Activated naive CD4-positive, alpha-beta T cell treated with anti-CD3 and anti-CD28 coated beads, Interleukin-2, amount 10 ng/mL, durations not matched to agents 5 hours and 36 hours (primary cell): ENCODE measurements at places on chromosomes 3 and 15. TPM values are rescaled to one million over a fixed set of nuclear protein-coding genes. Genes with fewer than 3 reads are reported as not detected.

Gene GMNC
- not detected for total RNA-seq

Gene CDHR4
- total RNA-seq, result not detected

Gene PLCB2
- 178 TPM for total RNA-seq

Gene CPN2
- total RNA-seq, result not detected

Gene ATP2B2
- total RNA-seq, result not detected

Gene NUP210
- total RNA-seq, result 162 TPM

Gene RFT1
- 25.9 TPM for total RNA-seq
